ENCODE measurements at places on chromosomes 7 and 10.

DNA sequence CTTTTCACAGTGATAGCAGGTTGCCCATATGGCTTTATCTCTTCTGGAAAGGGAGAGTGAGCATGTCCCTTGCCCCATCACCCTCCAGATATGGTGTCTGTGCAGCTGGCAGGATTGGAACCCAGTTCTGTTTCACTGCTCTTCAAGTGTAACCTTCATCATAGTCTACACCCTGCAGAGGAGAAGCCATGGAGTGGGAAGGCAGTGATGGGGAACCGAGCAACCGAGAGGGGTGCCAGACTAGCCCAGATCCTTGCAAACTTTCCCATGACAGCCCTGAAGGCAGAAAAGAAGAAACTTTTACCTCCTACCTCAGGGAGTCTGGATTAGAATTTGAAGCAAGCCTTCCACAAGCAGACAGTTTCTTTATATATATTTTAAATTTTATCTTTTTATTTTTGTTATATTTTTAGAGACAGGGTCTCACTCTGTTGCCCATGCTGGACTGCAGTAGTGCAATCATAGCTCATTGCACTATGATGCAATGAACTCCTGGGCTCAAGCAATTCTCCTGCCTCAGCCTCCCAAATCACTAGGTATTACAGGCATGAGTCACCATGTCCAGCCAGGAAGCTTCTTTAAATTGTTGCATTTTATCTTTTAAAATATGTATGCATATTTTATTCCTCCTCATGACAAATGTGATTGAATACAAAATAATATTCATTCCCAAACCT lies 133.3 kb downstream of the KCNMA1 start:
- DNase-seq: no peak

GRCh38 chr10:102837230-102837721 lies at the start of gene CYP17A1:
CYP17A1 (minus strand) TSS chr10:102837413; CDS start chr10:102837361, 52 bp downstream.
- no peak for DNase-seq

DNA sequence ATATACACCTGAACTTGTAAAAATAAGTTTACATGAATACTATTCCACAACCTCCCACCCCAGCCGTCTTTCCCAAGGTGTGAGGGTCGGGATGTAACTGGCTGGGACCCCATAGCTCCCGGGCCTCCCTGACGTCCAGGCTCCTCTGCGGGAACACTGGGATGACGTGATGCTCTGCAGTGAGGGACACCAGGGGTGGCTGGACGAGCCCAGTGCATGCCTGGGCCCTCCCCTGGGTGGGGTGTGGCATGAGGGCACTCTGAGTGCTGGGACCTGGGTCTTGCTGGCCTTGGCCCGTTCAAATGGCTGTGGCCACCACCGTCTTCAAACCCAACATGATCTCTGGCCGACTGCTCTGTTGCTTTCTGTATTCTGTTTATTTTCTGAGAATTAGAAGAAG lies 182.4 kb downstream of the DNAJB6 start:
- DNase-seq: no peak

DNA sequence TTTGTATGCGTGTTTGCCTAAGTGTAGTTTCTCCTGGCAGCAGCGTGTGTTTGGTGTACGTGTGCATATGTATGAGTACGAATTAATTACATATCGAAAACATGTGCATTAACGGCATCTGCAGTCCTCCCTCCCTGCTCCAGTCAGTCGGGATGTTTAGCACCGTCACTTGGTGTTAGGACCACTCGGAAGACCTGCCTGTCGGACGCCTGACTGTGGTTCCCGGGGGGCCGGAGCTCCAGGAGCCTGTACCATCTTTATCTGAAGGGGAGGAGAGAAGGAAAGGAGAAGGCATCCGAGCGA lies 1.1 kb upstream of the CNTNAP2 start:
- DNase-seq: no peak

- no peak for DNase-seq
Measured at GRCh38 chr7:6375348-6376101, 72.2 kb downstream of the DAGLB start.

GRCh38 chr10:1638889-1639419 lies 98.4 kb downstream of the ADARB2 start:
- no peak for DNase-seq

DNA sequence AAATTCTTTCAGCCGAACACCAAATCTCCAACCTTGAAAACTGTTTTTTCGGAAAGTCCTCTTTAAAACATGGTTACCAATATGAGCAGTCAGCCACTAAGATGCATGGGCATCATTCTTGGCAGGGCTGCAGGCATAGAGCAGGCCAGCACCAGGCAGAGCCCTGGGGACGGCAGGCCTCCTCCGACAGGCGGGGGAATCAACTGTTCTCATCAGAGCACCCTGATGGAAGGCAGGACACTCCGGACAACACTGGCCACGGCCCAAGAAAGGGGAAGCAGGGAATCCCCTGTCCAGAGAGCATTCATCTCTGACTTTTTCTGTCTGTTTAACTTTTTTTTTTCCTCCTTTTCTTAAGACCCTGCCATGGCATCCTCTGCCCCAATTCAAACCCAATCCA lies 1.4 kb upstream of the NOS3 start:
- DNase-seq: no peak

DNA sequence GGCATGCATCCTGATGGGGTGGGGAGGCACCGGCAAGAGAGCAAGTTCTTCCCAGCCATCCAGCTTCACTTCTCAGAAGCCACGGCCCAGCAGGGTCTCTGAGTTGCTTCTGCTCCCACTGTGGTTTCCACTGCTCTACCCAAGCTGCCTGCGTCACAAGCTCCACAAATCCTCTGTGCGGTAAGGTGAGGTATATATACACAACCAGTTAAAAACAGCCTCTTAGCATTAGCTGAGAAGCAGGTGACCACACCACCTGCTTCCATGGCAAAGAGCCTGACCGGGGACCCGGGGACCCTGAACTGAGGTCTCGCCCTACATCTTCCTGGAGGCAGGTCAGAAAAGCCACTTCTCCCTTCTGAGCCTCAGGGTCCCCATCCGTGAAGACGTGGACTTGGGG lies 46.9 kb upstream of the NPFFR1 start:
- no peak for DNase-seq

DNA sequence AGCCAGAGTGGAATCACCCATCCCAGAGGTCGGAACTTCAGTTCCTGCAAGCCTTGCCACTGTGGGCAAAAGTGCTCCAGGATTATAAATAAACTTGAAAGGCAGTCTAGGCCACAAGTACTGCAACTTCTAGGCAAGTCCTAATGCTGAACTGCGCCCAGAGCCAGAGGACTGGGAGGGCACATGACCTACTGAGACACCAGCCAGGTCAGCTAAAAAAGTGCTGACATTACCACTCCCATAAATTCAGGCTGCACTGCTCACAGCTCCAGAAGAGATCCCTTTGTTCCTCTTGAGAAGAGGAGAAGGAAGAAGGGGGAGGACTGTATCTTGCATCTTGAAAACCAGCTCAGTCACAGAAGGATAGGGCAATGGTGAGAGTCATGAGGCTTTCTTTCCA lies 1084.1 kb upstream of the PHF14 start:
- DNase-seq: no peak

- no peak for DNase-seq
Measured at GRCh38 chr10:63884426-63884825, 363.2 kb downstream of the REEP3 start.

- DNase-seq: no peak
Measured at GRCh38 chr7:105141068-105141467, 127.1 kb downstream of the KMT2E start.

DNA sequence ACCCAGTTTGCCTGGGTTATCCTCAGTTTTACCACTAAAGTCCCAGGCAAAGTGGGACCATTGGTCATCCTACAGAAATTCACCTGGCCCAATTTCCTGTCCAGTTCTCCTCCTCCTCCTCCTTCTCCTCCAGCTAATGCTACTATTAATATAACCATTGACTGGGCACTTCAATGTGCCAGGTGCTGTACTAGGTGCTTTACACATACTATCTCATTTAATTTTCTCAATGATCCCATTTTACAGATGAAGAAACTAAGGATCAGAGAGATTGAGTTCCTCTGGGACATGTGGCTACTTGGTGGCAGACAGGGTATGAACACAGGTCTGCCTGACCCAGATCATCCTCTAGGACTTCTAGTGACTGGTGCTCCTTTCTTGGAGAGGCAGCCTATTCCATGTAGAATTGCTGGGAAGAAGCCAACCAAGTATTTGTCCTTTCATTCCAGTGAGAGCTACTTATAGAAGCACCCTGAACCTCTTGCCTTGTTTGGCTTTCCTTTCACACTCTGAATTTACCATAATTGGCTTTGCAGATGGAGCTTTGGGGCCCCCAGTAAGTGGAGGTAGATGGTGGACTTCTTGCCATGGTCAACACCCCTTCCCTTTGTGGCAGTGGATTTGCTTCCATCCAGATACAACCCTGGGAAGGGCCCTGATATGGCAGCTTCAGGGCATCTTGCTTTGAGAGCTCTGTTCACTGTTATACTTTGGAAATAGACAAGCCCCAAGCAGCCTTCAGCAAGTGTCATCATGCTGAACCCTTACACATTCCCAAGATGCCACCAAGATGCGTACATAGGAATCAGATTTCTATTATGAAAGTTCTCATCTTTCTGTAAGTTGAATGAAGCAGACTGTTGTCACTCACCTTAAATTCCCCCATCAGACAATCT lies 78.7 kb downstream of the MYOF start:
- DNase-seq: no peak

DNA sequence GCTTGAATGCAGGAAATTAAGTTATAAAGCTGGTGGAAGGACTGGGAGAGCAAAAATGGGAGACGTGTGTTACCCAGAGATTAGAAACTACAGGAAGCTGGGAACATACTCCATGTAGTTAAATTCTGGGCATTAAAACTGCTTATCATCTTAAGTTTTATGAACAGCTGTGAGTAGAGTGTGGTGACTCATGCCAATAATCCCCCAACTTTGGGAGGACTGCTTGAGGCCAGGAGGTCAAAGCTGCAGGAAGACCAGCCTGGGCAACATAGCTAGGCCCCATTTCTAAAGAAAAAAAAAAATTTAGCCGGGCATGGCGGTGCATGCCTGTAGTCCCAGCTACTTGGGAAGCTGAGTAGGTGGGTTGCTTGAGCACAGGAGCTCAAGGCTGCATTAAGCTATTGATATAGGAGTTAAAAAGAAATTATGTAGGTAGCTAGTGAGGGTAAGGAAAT lies 56.2 kb upstream of the SEPHS1 start:
- no peak for DNase-seq

DNA sequence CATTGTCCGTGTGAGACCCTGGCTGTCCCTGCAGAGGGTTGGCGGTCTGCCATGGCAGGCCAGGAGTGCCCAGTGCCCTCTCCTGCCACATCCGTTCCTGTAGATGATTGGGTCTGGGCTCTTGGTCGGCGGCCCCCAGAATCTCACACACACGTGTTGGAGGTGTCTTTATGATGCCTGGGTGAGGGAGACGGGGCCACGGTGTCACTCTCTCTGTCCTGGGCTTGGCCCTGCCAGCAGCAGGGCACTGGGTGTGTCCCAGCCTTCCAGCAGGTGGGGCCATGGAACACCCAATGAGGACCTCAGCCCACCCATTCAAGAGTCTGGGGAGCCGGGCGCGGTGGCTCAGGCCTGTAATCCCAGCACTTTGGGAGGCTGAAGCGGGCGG lies 30.2 kb downstream of the UNC5B start:
- no peak for DNase-seq

DNA sequence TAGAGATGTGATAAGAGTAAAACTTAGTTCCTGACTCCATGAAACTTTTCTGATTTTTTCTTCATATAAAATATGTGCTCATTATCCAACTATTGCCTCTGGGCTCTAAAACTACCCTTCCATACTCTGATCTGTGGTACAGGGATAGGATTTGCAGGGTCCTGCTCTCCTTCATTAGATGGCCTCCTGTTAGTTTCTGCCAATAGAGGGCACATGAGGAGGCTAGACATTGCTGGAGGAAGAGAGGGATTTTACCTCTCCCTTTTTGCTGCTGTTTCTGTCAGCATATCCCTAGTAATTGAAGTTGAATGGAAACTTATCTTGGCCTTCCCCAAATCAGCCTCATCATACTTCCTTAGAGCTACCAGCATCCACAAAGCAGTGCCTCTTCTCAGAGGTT lies 269.4 kb downstream of the NXPH1 start:
- no peak for DNase-seq

GRCh38 chr10:2278363-2278762 lies 541.0 kb upstream of the ADARB2 start:
- no peak for DNase-seq

- no peak for DNase-seq
Measured at GRCh38 chr7:107133396-107133795, 35.4 kb upstream of the HBP1 start.

GRCh38 chr7:40297741-40298311 lies 163.0 kb downstream of the SUGCT start:
- no peak for DNase-seq

GRCh38 chr10:76160446-76161300 lies 729.2 kb downstream of the LRMDA start:
- DNase-seq: no peak

- no peak for DNase-seq
Measured at GRCh38 chr7:55110993-55111361, 92.2 kb downstream of the EGFR start.

- no peak for DNase-seq
Measured at GRCh38 chr7:22395222-22395621, 38.3 kb upstream of the RAPGEF5 start.

DNA sequence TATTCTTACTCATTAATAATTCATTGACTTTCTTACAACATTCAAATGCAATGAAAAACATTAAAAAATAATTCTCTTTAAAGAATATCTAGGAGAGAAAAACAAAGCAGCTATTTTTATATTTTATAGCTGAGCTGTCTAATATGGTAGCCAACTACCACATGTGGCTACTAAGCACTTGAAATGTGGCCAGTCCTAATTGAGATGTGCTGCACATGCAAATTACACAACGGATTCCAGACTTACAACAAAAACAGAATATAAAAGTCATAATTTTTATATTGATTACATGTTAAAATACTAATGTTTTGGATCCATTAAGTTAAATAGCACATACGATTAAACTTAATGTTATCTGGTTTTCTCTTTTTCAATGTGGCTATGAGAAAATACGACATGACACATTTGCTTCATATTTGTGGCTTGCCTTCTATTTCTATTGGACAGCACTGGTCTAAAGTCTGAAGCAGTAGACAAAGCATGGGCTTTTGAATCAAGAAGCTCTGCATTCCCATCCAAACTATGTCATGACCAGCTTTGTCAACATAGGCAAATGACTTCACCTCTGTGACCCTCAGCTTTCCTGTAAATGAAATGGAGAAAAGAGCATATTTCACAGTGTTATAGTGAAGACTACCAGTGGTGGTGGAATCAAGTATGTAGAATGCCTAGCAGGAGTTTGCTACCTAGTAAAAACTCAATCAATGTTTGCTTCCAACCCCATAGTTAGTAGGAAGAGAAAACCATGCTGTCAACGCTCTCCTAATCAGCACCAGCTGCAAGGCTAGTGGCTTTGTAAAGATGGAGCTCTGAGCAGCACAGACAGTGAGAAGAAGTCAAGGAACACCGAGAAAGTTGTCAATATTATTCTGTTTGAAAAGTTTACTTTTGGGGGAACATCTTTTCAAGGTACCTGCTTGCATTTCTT lies 37.1 kb upstream of the GDF10 start:
- no peak for DNase-seq

Measured in stimulated activated CD4-positive, alpha-beta T cell treated with anti-CD3 and anti-CD28 coated beads, Interleukin-4, amount 100 ng/mL, for 1 hour (primary cell).